Mucosa of gallbladder (tissue), 1 donor: ENCODE measurements at places on chromosomes 5 and 9.

GRCh38 chr9:123960366-123960765 lies 30.4 kb upstream of the DENND1A start:
- DNase-seq, result no peak

- DNase-seq, result no peak
Observed at GRCh38 chr9:38357350-38358114, 35.0 kb upstream of the ALDH1B1 start.

DNA sequence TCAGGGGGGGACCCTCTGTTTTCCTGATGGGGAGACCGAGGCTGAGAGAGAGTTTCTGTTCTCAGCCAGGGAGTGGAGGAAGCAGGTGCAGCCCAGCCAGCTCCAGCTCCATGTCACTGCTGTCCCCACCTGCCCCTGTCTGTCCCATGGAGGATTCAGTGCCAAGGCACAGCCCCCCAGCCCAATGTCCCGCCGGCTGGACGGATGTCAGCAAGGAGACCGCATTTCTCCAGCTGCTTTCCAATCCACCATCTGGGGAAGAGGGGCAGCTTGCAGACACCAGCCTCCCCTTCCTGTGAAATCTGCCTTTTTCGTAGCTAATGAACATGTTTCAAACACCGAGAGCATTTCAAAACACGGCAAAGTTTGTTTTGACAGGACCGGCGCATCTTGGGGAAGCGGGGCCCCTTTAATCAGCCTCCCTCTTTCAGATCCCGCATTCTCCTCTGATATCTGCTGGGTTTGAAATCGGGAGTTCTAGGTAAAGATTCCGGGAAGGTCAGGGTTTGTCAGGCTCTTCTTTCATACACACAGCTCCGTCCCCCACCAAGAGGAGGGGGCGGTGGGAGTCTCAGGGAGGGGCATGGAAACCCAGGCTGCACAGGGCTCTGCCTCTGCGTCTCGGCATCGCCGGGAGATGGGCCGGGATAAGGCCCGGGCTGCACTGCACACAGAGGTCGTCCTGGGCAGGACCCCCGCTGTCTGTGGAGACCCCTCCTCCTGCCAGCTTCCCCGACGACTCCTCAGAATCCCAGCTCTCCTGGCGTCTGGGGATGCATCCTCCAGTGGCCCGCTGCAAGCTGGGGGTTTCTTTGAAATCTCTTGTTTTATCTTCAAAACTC lies 74.8 kb downstream of the NEK6 start:
- DNase-seq, result no peak

DNA sequence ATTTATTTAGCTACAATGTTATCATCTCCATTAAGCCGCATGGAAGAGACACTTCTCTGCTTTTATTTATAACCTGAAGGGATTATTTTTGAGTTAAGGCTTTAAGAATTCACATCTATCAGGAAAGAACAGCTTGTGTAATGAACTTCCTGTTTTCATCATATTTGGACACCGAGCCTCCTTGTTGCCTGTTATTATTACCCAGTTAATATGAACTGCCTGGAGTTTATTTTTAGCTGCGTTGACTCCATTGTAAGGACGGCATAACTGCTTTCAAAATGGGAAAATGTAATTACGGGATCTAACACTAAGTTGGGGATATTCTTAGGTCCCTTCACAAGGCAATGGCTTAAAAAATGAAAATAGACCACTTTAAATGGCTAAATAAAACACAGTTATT lies 89.0 kb upstream of the NR4A3 start:
- no peak for DNase-seq

DNA sequence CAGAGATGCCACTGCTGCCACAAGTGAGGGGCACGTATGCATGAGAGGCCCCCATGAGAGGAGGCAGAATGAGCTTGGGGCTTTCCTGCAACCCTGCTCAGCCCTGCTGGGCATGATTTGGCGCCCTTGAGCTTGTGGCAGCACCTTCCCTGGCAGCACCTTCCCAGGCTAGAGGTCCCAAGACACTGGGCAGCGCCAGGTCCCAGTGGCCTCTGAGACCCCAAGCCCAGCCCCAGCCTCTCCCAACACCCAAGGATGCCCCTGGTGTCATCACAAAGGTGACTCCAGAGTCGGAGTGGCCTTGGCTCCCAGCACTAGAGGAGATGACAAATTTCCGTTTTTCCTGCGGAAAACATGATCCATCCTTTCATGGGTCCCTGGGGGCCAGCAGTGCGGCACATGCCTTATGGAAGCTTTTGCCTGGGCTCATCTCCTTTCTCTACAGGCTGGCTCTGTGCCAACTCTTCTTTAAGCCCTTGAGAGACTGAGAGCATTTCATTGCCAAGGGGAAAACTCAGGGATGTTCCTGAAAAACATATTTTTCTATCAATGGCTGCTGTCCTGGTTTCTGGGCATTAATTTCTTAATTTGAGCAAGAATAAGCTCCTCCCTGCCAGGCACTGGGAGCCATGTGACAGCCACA lies 77.1 kb upstream of the ADAMTS2 start:
- DNase-seq, result no peak

DNA sequence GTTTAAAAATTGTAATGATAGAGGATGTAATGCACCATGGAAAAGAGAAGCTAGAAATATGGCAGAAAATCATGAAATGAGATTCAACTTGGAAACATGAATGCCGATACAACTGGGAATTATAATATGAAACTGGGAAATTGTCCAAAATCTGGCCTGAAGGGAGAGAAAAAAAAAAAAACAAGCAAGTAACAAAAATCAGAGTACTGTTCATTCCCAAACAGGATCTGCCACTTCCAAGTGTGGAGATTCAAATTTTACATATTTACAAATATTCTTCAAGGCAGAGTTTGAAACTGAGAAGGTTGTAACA lies 56.6 kb upstream of the MOCS2 start:
- no peak for DNase-seq

DNA sequence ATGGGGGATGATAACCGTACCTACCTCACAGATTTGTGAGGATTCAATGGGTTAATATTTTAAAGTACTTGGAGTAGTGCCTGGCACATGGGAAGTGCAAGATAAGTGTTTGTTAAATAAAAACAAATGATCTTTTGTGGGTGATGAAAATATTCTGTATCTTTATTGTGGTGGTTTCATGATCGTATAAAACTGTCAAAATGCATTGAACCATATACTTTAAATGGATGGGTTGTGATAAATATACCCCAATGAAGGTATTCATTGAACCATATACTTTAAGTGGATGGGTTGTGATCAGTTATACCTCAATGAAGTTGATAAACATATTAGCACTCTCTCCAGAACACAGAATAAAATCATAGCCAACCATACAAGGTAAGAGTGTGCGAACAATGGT lies 234.5 kb downstream of the CRB2 start:
- no peak for DNase-seq

DNA sequence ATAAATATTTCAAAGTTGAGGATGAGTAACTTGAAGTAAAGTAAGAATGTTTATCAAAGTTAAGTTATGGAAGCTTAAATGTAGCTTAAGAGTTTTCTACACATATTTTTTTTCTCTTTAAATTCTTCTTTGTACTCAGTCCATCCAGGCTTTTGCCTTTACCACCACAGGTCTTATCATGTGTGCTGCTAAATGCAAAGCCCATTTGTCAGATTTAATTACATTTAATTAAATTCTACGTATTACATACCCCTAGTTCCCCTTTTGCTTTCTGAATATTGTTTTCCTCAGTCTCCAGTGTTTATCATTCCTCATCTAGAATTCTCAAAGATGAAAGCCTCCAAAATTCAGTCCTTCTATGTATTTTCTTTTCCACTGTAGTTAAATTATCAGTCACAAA lies 1841.9 kb downstream of the EFNA5 start:
- DNase-seq, result no peak

DNA sequence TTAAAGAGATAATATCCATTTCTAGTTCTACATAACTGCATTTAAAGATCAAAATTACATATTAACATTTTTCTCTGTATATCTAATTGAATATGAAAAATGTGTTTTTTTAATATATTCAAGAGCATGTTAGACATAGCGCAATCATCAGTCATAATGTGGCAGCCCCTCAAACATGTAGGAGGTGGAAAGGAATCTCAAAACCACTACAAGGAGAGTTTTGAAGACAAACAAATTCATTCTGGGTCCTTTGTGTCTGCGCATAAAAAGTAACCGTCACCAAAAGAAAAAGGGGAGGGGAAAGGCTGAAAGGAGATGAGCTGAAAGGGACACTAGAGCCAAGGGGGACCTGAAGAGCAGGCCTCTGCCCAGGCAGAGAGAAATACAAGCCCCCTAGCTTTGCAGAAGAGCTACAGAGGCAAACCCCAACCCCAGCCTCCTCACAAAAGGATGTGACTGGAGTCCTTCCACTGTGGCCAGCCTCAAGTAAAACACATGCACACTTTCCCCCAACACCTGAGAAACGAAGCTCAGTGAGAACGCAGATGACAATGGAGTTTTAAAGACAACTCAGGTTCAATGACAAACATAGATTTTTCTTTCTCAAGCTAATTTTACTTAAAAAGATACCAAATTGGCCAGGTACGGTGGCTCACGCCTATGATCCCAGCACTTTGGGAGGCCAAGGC lies 62.0 kb downstream of the MAPKAP1 start:
- DNase-seq, result no peak

DNA sequence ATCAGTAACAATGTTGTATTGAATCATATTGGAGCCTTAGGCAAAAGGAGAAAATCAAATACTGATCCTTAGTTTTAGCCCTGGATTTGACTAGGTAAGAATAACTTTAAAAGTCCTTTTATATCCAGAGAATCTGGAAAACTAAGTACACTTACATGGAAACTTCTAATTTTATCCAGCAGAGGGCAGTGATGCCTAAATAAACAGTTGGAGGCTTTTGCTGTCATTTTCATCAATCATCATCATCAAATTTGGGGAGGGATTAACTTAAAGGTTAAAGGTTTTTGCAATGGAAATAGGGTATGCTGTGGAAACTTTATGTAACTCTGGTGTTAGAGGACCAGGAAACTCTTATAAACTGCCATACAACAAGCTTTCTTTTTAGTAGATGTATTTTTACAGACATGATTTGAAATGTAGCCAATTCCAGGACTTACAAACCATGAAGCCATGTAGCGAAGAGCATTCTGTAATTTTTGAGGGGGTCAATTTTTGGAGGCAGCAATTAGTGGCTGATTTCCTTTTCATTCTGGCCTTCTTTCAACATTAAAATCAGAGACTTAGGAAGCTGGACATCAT lies 112.7 kb downstream of the OSTF1 start:
- DNase-seq, result no peak
